ENCODE measurements at places on chromosomes 3 and 15.

DNA sequence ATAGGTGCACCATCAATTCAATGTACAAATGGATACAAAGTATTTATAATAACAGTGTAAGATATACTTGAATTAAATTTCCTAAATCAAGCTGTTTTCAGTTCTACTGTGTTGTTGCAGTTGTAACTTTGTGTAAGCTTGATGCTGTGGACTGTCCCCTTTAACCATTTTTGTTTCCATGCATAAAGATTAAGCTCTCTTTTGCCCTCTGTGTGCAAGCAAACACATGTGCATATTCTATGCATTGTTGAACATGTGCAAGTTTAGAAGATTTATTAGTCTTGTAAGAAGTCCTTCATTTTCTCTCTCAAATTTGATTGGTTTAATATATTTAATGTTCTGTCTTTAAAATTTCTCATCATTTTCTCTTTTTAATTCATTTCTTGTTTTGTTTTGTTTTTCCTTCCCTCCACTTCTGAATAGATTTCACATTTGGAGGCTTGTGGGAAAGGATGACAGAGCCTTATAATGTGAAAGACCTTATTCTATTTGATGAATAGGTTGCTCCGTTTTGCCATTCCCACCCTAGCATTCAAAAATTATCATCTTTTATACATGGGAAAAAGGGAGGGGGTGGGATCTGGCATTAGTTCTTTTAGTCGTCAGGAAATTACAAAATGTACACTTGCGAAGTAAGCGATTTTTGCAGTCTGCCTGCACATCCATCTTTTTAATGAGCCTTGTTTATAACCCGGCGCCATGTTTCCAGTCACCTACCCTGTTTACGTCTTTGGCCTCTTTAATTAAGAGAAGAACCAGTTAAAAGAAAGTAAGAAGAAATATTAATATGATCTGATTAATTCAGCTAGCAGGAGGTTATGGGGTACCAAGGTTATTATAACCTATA, 961.5 kb upstream of the NR2F2 start:
- DNase-seq: no peak

DNA sequence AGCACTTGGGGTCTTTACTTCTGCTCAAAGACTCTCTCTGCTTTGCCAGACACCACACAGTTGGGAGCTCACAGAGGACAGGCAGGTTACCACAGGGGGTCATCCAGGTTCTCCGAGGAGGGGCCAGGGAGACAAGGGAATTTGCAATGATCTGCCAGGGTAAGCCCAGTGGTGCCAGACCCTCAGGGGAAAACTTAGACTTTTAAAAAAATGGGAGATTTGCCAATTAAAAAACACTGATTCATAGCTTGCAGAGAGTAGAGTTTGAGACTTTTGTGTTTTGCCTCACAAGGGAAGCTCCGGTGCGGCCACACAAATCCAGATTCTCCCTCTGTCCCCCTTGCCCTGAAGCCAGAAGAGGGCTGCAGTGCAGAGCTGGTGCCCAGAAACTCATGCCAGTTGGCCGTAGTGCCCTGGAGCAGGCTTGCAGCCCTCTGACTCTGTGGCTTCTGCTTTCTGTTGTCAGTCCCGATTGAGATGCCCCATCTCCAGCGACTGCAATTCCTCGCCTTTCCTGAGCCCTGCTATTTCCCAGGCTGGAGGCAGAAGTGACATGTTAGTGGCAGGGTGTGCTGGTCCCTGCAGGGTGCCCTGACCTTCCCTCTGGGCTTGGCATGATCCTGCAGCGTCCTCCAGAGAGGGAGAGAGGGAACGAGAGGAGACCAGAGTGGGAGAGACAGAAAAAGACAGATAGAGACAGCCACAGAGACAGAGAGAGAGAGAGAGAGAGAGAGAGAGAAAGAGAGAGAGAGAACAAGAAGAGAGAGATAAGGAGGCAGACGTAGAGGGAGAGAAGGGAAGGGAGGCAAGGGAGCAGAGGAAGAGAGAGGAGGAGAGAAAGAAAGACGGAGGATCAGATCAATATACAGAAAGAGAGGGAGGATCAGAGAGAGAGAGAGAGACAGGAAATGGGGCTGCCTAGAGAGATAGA, 46.0 kb downstream of the RHCG start:
- DNase-seq: no peak

DNA sequence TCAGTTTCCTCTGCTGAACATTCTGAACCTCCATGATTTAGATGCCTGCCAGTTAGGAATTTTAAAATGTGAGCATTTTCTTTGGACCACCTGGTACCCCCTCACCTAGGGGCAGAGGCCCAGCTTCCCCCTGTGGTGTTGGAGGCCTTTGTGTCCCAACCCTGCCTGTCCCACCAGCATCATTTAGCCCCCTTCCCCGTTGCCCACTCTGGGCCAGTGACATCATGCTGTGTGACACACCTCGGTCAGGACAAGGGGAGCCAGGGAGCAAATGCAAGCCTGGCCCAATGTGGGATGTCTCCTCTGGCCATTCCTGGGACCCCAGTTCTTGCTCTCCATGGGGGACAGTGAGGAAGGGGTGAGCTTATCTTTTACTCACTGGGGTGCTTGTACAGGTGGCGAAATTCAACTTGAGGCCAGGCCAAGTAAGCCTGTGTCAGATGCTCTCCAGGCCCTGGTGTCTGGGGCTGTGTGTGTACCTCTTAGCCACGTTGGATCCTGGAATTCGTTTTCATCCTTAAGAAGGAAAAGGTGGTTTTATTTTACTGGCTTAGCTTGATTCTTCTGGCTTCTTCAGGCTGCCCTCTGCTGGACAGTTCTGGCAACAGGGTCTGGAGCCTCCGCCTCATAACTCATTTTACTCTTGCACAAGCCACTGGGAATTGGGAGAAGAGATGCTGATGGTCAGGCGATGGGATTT, 49.7 kb upstream of the MYZAP start:
- peak; percentile 80 for DNase-seq

DNA sequence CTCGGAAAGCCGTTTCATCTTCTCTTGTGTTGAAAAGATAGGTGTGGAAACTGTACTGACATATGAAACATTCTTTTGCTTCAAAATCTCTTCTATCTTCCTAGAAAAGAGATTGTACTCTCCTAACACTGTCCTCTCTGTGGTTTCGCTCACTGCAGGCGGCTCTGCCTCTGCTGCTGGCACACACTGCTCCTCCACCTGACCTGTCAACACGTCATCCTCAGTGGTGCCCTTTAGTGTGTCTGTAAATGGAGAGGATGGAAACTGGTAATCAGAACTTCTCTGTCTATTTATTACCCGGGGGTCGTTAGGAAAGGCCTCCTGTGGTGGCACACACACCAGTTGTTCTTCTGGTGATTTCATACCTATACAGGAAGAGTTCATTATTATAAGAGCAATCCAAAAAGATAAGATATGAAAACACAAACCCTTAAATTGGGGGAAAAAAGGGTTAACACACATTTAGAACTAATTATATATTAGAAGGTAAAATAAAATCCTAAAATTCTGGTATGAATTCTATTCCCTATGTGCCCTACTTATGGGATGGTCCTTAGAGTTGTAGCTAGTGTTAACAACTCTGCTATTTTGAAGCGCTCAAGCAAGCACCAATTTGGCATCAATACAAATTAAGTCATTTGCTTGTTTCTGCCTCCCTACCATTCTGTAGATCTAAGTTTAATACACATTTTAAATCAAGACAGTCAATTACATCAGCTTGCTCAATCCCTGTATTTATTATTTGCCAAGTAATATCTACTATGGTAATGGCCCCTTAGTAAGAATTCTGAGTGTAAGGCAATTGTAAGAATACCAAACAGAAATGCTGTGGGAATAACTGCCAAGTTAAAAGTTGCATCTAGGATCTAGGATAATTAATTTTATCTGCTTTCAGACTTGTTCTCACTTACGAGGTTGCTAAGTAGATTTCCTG, 49.2 kb downstream of the TASOR start:
- DNase-seq: no peak

GRCh38 chr15:77069521-77070121, 1.3 kb downstream of the TSPAN3 start:
- DNase-seq: no peak

DNA sequence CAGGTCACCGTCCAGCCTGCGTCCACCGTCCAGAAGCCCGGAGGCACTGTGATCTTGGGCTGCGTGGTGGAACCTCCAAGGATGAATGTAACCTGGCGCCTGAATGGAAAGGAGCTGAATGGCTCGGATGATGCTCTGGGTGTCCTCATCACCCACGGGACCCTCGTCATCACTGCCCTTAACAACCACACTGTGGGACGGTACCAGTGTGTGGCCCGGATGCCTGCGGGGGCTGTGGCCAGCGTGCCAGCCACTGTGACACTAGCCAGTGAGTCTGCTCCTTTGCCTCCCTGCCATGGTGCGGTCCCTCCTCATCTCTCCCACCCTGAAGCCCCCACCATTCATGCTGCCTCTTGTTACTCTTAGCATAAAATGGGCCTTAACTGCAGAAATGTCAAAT, 39.2 kb downstream of the BOC start:
- DNase-seq: no peak

Measured in brain microvascular endothelial cell (primary cell).